ENCODE measurements at places on chromosomes 3 and 15.

DNA sequence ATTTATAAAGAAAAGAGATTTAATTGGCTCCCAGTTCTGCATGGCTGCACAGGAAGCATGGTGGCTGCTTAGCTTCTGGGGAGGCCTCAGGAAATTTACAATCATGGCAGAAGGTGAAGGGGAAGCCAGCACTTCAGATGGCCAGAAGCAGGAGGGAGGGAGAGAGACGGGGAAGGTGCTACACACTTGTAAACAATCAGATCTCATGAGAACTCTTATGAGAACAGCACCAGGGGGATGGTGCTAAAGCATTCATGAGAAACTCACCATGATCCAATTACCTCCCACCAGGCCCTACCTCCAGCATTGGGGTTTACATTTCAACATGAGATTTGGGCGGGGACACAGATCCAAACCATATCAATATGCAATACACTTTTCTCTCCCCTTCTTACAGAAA is 73.7 kb downstream of the ECT2 start:
- DNase-seq, result no peak

- no peak for DNase-seq
Observed at GRCh38 chr15:85379403-85380131, 836 bp upstream of the AKAP13 start.

- DNase-seq, result no peak
Observed at GRCh38 chr3:170761103-170761502, 108.9 kb downstream of the RPL22L1 start.

DNA sequence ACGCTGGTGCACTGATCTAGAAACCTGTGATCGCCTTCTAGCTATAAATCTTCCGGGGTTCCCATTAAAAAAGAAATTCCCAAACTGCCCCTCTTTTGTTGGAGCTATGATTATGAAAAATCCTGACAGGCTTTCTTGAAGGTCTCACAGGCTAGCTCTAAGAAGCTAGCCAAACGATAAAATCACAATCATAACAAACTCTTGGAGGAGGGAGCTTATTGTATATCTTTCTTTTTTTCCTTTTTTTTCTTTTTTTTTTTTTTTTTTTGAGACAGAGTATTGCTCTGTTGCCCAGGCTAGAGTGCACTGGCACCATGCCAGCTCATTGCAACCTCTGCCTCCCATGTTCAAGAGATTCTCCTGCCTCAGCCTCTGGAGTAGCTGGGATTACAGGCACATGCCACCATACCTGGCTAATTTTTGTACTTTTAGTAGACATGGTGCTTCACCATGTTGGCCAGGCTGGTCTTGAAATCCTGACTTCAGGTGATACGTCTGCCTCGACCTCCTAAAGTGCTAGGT is 72.0 kb downstream of the MYO1E start:
- peak; percentile 50 for DNase-seq

GRCh38 chr15:94032571-94032970 is 198.8 kb upstream of the MCTP2 start:
- no peak for DNase-seq

- DNase-seq, result no peak
Observed at GRCh38 chr15:45234562-45235235, 17.3 kb upstream of the SLC28A2 start.

- peak; percentile 24 for DNase-seq
Observed at GRCh38 chr3:16211176-16211904, 36.9 kb downstream of the GALNT15 start.
